ENCODE measurements at places on chromosomes 1 and 21. TPM values are rescaled to one million over a fixed set of nuclear protein-coding genes. Genes with fewer than 3 reads are reported as not detected.

FCAMR gene
- total RNA-seq: not detected

ADCY10 gene
- total RNA-seq: 0.69 TPM

PGLYRP4 gene
- not detected for total RNA-seq

GJA9 gene
- total RNA-seq: not detected

PRAMEF11 gene
- not detected for total RNA-seq

FYB2 gene
- total RNA-seq: 3.9 TPM

DNAJC28 gene
- 8.5 TPM for total RNA-seq

RHCE gene
- 1.4 TPM for total RNA-seq

DNAI4 gene
- total RNA-seq: 81.0 TPM

CDC20 gene
- total RNA-seq: 6.7 TPM

AK5 gene
- total RNA-seq: 64.4 TPM

NPR1 gene
- 0.46 TPM for total RNA-seq

GBP5 gene
- 0.23 TPM for total RNA-seq

RNASEL gene
- total RNA-seq: 6.0 TPM

SLC2A5 gene
- 2.8 TPM for total RNA-seq

F13B gene
- not detected for total RNA-seq

LMX1A gene
- 3.7 TPM for total RNA-seq

GJA8 gene
- not detected for total RNA-seq

KLHL20 gene
- 30.9 TPM for total RNA-seq

CD1B gene
- total RNA-seq: not detected

SLC9C2 gene
- 4.8 TPM for total RNA-seq

TMEM54 gene
- 4.4 TPM for total RNA-seq

BLZF1 gene
- total RNA-seq: 33.9 TPM

SLFNL1 gene
- 0.92 TPM for total RNA-seq

MTARC2 gene
- total RNA-seq: 9.0 TPM

PRAMEF12 gene
- total RNA-seq: not detected

CYP4Z1 gene
- total RNA-seq: 0.92 TPM

DUSP12 gene
- 46.1 TPM for total RNA-seq

ZBTB8A gene
- 25.8 TPM for total RNA-seq

CDK18 gene
- 3.0 TPM for total RNA-seq

NHLH1 gene
- 0.23 TPM for total RNA-seq

FCER1G gene
- total RNA-seq: 5.3 TPM

GPR25 gene
- total RNA-seq: 0.46 TPM

TTC24 gene
- not detected for total RNA-seq

SPATA17 gene
- total RNA-seq: 13.4 TPM

NEK2 gene
- 4.8 TPM for total RNA-seq

TGFB2 gene
- total RNA-seq: 30.7 TPM

NR5A2 gene
- total RNA-seq: 0.69 TPM
